Spinal cord (tissue), 10 donors: ENCODE measurements at places on chromosomes 7 and 10. TPM values are rescaled to one million over a fixed set of nuclear protein-coding genes. Genes with fewer than 3 reads are reported as not detected.
A peak's percentile ranks its signal among the peaks of the same experiment; 100 is the strongest.

DNA sequence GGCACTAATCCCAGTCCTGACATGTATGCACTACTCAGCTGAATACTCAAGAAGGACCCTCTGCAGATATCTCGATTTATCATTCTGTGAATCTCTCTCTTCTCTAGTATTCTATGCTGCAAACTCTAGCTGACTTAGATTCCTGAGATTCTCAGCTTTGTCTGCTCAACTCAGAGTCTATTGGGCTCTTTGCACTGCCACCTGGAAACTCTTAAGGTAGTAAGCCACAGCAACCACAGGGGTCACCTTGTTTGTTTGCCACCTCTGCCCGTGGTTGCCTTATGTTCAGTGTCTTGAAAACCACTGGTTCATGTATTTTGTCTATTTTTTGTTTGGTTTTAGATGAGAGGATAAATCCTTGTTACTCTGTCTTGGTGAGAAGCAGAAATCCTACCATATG lies 72.9 kb downstream of the SP8 start:
- H3K36me3 ChIP-seq, result no peaks in the 10 kb centered on the region
- no peak for DNase-seq
- no peaks in the 10 kb centered on the region for H3K27me3 ChIP-seq
- H3K27ac ChIP-seq, result no peak overlapping the region

- peak; percentile 36 for DNase-seq
- no peak overlapping the region for H3K27ac ChIP-seq
- H3K27me3 ChIP-seq, result no peaks in the 10 kb centered on the region
- H3K36me3 ChIP-seq, result no peaks in the 10 kb centered on the region
Measured at GRCh38 chr7:34133356-34133982, 228.1 kb downstream of the BMPER start.

DNA sequence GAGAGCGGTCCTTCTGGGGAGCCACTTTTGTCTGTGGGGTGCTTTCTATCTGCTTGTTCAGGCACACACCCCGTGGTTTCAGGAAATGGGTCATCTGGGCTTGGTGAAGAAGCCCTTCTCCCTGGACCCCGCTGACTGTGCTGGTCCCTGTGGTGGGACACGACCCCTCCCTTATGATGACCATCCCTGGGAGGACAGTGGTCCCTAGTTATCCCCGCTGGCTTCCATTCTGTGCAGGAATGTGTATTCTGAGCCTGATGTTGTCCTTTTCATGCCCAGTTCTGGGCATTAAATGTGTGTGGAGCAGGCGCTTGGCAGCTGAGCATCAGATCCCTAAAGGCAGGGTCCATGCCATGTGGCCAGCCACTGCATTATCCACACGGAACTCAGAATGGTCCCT lies 71.6 kb downstream of the TCERG1L start:
- H3K27ac ChIP-seq, result no peak overlapping the region
- peaks cover 4% of the 10 kb centered on the region for H3K27me3 ChIP-seq
- H3K4me1 ChIP-seq, result peaks cover 14% of the 10 kb centered on the region
- H3K4me3 ChIP-seq, result no peak overlapping the region
- peaks cover 6% of the 10 kb centered on the region for H3K36me3 ChIP-seq

DNA sequence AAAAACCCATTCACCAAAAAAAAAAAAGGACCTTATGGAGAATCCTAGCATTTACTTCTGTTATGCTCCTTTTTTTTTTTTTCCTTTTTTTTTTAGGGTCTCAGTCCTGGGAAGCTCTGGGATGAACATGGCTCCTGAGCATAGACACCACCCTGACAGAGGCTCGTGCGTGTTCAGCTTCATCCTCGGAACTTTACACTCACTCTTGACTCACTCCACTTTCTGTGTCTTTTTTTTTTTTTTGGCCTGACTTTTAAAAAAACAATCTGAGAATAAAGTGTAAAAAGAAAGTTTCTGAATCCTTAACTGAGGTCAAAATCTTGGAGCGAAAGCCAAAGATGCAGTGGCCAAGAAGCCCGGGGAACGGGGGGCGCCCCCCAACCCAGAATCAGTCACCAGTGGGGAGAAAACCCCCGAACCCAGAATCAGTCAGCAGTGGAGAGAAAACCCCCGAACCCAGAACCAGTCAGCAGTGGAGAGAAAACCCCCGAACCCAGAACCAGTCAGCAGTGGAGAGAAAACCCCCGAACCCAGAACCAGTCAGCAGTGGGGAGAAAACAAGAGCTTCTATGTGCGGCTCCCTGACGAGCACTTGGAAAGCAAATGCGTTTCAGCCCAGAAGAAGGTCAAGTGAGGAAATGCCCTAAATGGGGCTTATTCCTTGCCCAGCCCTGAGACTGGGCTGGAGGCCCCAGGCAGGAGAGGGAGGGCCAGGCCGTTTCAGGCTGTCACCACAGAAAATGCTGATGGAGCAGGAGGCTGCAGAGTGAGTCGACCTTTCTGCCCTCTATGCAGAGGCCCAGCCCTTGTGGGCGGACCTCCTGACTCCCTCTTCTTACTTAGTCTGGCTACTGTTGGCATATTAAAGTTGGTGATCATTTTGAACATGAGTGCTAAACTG lies 19.0 kb upstream of the PFKP start:
- peaks cover 17% of the 10 kb centered on the region for H3K4me1 ChIP-seq
- H3K4me3 ChIP-seq, result no peak overlapping the region
- no peak for DNase-seq
- no peak overlapping the region for H3K27ac ChIP-seq

- no peak overlapping the region for H3K4me3 ChIP-seq
- H3K4me1 ChIP-seq, result peaks cover 29% of the 10 kb centered on the region
- no peaks in the 10 kb centered on the region for H3K36me3 ChIP-seq
- no peak overlapping the region for H3K27ac ChIP-seq
- H3K27me3 ChIP-seq, result no peaks in the 10 kb centered on the region
Measured at GRCh38 chr10:102770792-102771191, 27.0 kb downstream of the WBP1L start.

- DNase-seq, result no peak
- H3K4me3 ChIP-seq, result no peak overlapping the region
- no peak overlapping the region for H3K27ac ChIP-seq
- no peaks in the 10 kb centered on the region for H3K27me3 ChIP-seq
Measured at GRCh38 chr10:72639441-72639873, 13.6 kb upstream of the MICU1 start.

The SYCE1 gene
- total RNA-seq, result 0.40 TPM
